Urinary bladder (tissue), 4 donors: ENCODE measurements at places on chromosomes 1 and 21. TPM values are rescaled to one million over a fixed set of nuclear protein-coding genes. Genes with fewer than 3 reads are reported as not detected.
A peak's percentile ranks its signal among the peaks of the same experiment; 100 is the strongest.

DNA sequence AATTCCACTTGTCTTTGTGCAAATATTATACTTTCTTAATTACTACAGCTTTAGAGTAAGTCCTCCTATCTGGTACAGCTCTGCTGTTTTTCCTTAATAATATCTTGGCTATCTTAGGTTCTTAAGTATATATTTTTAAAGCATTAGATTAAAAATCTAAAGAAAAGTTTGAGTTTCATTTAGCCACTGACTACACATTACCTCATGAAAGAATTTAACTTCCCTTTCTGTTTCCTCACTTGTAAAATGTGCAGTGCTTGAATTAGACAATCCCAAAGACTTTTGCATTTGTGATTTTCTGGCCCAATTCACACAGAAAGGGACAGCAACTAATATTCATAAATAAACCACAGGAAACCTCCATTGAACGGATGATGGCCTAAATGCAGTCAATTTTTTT is 126.4 kb upstream of the SAMSN1 start:
- DNase-seq, result no peak

The RORC gene
- 0.71 TPM for polyA plus RNA-seq

GRCh38 chr1:100936194-100936967 is 40.5 kb downstream of the SLC30A7 start:
- no peak for DNase-seq

GRCh38 chr1:5475572-5475971 is 516.7 kb downstream of the NPHP4 start:
- DNase-seq, result no peak

- DNase-seq, result no peak
These were observed 64.7 kb downstream of the PRPF38A start for GRCh38 chr1:52469108-52469507.

GRCh38 chr1:51433269-51433971 is 85.6 kb downstream of the EPS15 start:
- DNase-seq, result no peak

The KLHL12 gene
- polyA plus RNA-seq, result 19.3 TPM

DNA sequence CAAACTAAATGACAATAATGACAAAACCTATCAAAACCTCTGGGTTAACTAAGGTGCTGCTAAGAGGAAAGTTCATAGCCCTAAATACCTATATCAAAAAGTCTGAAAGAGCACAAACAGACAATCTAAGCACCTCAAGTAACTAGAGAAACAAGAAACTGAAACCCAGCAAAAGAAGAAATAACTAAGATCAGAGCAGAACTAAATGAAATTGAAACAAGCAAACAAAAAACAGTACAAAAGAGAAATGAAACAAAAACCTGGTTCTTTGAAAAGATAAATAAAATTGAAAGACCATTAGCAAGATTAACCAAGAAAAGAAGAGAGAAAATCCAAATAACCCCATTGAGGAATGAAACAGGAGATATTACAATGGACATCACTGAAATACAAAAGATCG is 44.8 kb upstream of the KIAA0040 start:
- no peak for DNase-seq

GRCh38 chr1:151790940-151791651 is 796 bp upstream of the TDRKH start:
- no peak for DNase-seq

DNA sequence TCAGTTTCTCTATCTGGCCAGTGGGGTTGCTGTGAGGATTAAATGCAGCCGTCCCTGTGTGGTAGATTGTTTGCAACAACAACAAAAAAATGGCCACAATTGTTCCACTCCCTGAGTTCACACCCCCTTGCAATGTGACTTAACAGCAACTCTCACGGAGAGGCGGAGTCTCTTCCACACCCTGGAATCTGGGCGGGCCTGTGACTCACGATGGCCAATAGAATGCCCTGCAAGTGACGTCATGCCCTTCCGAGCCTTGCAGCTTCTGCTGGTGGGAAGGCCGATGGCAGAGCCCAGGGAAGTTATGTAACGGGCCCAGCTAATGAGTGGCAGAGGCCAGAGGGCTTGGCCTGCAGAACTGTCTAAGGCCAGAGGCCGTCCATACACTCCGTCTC is 87.9 kb downstream of the RIPK4 start:
- peak; percentile 94 for DNase-seq

DNA sequence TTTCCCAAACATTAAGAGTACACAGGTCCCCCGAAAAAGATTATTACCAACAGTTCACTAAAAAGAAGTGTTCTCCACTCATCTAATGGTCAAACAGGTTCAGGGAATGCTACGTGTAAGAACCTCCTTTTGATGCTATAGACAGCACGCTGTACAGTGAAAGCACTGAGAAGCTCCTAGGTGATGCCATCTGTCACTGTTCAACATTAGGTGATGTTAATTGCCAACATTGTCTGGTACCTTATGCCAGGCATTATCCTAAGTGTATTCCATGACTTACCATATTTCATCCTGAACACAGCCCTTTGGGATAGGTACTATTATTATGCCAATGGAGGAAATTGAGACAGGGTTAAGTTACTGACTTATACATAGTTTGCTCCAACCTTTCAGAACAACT is 82.1 kb downstream of the DAB1 start:
- no peak for DNase-seq

DNA sequence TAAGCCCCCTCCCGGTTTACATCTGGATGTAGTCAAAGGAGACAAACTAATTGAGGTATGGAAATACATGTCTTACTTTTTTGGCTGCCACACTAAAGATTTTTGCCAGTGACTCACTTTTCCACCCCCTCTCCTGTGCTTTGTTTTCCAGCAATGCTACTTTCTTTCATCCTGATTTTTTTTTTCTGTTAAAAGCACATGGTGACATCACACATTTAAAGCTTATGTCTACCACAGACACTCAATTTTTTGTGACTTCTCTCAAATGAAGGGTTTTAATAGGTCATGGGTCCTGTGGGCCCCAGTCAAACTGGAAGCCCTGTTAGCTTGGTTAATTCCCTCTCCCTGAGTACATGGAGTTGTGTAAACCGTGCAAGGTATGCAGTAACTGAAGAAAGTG is 2.2 kb downstream of the PPP1R8 start:
- DNase-seq, result no peak

GRCh38 chr1:228407106-228408040 is 738 bp upstream of the TRIM11 start:
- DNase-seq, result no peak

- DNase-seq, result no peak
These were observed 32.2 kb downstream of the BRWD1 start for GRCh38 chr21:39281207-39281606.

DNA sequence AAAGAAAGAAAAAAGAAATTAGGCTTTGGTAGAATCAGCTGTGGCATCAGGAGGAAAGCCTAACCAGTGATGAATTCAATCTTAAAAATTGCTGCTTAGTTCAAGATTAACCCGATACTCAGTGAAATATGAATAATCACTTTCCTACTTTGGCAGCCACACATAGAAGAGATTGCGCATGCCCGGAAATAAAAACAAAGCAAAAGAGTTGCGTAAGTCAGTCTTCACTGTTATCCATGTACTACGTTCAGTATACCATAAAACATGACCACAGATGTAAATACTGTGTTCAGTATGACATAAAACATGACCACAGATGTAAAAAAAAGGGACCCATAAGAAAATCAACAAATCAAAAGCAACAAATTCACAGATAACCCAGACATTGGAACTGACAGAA is 19.2 kb downstream of the CD1D start:
- no peak for DNase-seq

The SLC37A1 gene
- polyA plus RNA-seq, result 5.7 TPM

DNA sequence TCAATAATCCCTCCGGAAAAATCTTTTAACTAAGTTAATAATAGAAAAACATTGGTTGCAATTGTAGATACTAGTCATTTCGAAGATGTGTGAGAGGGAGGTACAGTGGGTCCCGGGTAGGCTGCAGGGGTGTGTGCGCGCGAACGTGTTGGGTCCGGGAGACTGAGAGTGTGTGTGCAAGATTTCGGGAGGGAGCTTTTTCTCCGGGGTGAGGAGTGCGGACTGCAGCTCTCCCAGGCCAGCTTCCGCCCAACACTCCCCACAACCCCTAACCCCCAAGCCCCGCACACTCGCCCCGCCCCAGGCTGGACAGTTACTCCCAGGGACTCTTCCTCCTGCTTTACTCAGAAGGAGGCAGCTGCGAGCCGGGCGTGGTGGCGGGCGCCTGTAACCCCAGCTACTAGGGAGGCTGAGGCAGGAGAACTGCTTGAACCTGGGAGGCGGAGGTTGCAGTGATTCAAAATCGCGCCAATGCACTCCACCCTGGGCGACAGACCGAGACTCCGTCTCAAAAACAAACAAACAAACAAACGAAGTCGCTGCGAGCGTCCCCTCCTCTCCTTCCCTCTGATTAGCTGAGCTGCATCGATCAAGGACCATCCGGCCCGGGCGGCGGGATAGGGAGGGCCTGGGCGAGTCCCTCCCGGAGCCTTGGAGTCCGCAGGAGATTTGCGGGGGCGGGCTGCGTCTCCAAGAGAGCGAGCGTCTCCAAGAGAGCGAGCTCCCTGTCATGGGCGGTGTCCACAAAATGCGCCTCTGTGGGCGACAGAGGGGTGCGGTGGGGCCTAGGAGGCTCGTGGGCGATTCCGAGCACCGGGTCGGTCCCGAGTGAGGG is 28.3 kb upstream of the PPM1J start:
- no peak for DNase-seq

GRCh38 chr1:7454052-7454815 is 316.9 kb upstream of the VAMP3 start:
- DNase-seq, result no peak

The LCE2C gene
- not detected for polyA plus RNA-seq

The TMEM79 gene
- 6.3 TPM for polyA plus RNA-seq

GRCh38 chr1:227729144-227729880 is 5.8 kb downstream of the JMJD4 start:
- DNase-seq, result no peak

The PRAMEF5 gene
- polyA plus RNA-seq, result not detected

GRCh38 chr1:247548092-247548491 is 842 bp upstream of the GCSAML start:
- no peak for DNase-seq

DNA sequence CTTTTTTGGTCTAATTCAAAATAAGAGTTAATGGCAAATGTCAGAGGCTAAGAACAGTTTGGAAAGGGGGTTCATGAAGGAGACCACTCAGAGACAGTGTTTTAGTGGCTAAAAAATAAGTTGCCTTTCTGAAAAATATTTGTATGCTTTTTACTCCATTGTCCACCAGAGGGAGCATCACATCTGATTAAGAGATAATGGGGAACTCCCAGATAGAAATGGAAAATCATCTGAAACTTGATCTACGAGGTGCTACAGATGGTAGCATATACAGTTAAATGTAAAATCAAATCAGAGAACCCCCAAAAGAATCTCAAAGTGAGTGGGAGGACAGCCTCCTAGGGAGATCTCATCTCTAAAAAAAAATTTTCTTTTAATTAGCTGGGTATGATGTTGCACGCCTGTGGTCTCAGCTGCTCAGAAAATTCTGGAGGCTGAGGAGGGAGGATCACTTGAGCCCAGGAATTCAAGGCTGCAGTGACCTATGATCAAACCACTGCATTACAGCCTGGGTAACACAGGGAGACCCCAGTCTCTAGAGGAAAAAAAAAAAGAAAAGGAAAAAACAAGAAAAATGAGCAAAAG is 9.7 kb downstream of the SMYD3 start:
- peak; percentile 57 for DNase-seq

GRCh38 chr1:188350104-188350503 is 1521.4 kb downstream of the PLA2G4A start:
- DNase-seq, result no peak

GRCh38 chr1:58870298-58870676 is 86.4 kb upstream of the JUN start:
- DNase-seq, result no peak

GRCh38 chr1:190957565-190957964 is 479.9 kb upstream of the BRINP3 start:
- no peak for DNase-seq

The RAB25 gene
- 28.2 TPM for polyA plus RNA-seq

- DNase-seq, result no peak
These were observed 18.0 kb downstream of the SERTAD4 start for GRCh38 chr1:210250665-210250997.

GRCh38 chr1:192516776-192517297 is 58.7 kb upstream of the RGS1 start:
- no peak for DNase-seq

GRCh38 chr1:109499081-109499480 is 5.2 kb downstream of the CYB561D1 start:
- no peak for DNase-seq

DNA sequence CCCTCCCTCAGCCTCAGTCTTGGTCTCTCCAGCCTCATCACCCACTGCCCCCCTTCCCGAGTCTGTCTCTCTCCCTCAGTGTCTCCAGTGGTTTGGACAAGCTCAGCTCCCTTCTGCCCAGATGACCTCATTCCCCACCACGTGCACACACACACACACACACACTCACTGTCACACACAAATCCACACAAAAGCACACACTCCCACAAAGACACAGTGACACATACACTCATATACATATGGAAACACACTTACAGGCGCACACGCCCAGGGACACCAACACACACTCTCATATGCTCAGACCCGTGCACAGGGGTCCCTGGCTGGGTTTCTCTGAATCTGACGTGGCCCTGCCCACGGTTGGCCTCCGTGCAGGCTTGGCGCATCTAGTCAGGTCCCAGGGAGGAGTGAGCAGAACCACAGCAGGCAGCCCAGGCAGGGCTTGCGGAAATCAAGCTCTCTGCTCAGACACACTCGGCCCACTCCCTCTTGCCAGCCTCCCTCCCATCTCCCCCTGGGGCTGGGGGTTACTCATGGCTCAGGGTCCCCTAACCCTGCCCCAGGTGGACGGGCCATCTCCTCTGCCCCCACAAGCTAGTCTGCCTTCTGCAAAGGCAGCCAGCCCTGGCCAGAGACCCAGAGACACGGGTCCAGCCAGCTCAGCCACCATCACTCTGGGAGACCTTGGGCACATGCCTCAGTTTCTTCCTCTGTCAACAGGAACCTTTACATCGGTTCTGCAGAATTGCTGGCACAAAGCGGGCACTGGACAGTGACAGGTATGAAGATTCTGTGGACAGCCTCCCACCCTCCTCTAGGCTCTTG is 38.5 kb upstream of the FAM131C start:
- no peak for DNase-seq

DNA sequence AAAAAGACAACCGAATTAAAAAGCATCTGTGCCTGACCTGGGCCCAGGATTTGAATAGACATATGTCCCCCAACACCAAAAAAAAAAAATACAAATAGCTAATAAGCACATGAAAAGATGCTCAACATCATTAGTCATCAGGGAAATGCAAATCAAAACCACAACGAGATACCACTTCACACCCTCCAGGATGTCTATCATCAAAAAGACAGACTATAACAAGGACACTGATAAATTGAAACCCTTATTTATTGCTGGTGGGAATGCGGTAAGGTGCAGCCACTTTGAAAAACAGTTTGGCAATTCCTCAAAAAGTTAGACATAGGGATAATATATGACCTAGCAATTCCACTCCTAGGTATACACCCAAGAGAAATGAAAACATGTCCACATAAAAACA is 72.3 kb upstream of the CAMK1G start:
- DNase-seq, result no peak

The APCS gene
- 1.1 TPM for polyA plus RNA-seq

The NBPF10 gene
- polyA plus RNA-seq, result 0.71 TPM

The CFHR2 gene
- 0.34 TPM for polyA plus RNA-seq

GRCh38 chr1:76871355-76871974 is 4.2 kb downstream of the ST6GALNAC5 start:
- DNase-seq, result no peak
